SK-MEL-5 (cell line): ENCODE measurements at places on chromosomes 2 and 18. TPM values are rescaled to one million over a fixed set of nuclear protein-coding genes. Genes with fewer than 3 reads are reported as not detected.

The REG3G gene
- 0.19 TPM in 1 of 2 replicates, not detected in the other for total RNA-seq

The MAP3K19 gene
- not detected in 2 replicates for total RNA-seq

The CXCR2 gene
- not detected in 2 replicates for total RNA-seq

The TMSB10 gene
- total RNA-seq, result 2,807 and 3,205 TPM in 2 replicates

The FAM161A gene
- total RNA-seq, result 12.3 and 21.7 TPM in 2 replicates

The VAMP8 gene
- 48.2 and 51.9 TPM in 2 replicates for total RNA-seq

The CDCA7 gene
- total RNA-seq, result 19.7 and 20.8 TPM in 2 replicates

The CNTNAP5 gene
- total RNA-seq, result not detected in 2 replicates

The PARD6G gene
- 8.6 and 8.8 TPM in 2 replicates for total RNA-seq

The TUBB8B gene
- 0.29 and 0.69 TPM in 2 replicates for total RNA-seq

The MSTN gene
- not detected in 2 replicates for total RNA-seq

The HOXD13 gene
- total RNA-seq, result 10.3 and 11.8 TPM in 2 replicates

The FAM110C gene
- 0.18 TPM in 1 of 2 replicates, not detected in the other for total RNA-seq

The CHRNG gene
- total RNA-seq, result not detected in 2 replicates

The CCDC121 gene
- 10.9 and 14.1 TPM in 2 replicates for total RNA-seq

The KLF7 gene
- total RNA-seq, result 6.2 and 8.4 TPM in 2 replicates

The FOXD4L1 gene
- total RNA-seq, result not detected in 2 replicates

The CXCR1 gene
- not detected in 2 replicates for total RNA-seq

The EMILIN2 gene
- total RNA-seq, result 16.4 and 17.7 TPM in 2 replicates

The PLEKHA3 gene
- 12.4 and 14.0 TPM in 2 replicates for total RNA-seq
